ENCODE measurements at places on chromosomes 5 and 9.

GRCh38 chr5:172442592-172442991, 11.7 kb downstream of the SH3PXD2B start:
- no peak for DNase-seq

DNA sequence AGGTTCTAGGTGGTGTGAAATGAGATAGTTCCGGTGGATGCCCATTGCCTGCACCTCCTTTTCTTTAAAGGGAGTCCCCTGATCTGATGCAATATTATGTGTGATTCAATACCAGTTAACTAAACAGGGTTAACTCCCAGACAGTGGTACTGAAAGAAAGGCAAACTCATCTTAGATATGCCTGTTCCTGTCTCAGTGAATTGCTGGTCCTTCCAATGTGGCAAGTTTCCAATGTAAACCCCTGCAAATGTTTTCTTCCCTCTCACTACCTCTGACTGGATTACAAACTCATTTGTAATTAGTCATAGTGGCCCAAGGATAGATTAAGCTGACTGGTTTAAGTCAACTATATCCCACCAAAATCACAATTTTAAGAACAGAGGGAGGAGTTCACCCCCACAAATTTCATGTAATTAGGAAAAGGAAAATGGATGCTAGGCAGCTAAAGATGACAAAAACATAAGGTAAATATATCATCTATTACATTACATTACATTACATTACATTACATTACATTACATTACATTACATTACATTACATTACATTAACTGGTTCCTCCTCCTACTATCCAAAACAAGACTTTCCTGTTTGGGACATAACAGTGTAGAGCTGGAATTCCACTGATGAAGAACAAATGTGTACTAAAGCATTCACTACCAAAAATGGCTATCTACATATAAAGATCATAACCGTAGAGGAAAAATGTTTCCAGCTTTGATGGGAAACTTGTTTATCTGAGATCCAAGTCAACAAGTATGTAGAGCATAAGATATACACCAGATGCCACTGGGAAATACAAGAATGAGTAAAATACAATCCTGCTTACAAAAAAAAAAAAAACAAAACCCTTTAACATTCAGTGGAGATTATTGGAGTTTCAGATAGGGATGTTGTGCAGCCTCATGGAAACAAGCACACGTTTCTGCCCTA, 121.5 kb upstream of the SNX2 start:
- DNase-seq = no peak

DNA sequence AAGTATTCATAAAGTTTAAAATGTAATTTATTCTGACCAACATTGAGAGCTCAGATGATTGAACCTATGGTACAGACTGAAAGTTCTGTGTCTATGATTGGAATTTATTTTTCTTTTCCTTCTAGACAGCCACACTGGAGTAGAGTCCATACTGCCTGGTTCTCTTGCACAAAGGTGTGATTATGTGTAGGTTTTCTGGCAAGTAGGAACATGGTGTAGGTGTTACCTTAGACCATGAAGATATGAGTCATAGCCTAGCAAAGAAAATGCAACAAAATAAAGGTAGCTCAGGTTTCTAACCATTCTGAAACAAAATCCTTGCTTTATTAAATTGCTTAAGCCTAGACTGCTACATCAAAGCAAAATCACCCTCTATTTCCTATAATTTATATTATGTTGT, 143.4 kb downstream of the CDH12 start:
- no peak for DNase-seq

DNA sequence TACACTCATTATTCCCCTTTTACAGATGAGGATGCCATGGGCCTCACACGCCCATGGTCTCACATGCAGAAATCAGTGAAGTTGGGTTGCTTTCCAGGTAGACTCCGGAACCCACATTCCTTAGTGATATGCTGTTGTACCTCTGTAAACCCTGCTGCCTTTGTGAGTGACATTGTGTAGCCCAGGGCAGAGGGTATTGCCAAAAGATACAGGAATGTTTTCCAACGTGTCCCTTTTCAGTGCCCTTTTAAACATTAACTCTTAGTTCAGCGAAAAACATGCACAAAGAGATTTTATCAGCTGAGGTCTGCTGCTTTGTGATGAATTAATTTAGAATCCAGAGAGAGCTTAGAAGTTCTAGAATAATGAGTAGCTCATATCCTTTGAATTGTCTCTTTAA, 38.3 kb upstream of the TRMT10B start:
- DNase-seq = no peak

- DNase-seq = no peak
Measured at GRCh38 chr5:21236971-21237427, 1249.0 kb upstream of the CDH18 start.

Measured in stimulated activated CD4-positive, alpha-beta T cell treated with anti-CD3 and anti-CD28 coated beads, TNF-alpha, amount 100 ng/mL, for 4 hours (primary cell).